Activated gamma-delta T cell treated with Interleukin-2 at 50 U/mL for 16 hours (primary cell): ENCODE measurements at places on chromosomes 6 and 20.

- DNase-seq, result no peak
Observed at GRCh38 chr6:28675600-28675999, 149.9 kb downstream of the GPX5 start.

DNA sequence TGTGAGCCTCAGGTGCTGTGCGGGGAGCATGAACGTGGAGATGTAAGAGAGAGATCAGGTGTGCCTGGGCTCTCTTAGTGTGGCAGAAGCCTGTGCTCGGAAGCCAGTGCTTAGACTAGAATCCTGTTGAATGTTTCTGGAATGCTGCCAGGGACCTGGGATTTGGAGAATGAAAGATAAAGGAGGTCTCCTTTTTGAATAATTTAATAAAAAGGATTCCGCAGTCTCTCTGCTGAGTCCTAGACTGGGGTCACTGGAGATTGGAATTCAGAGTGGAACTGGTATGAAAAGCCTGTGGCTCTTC, 18.8 kb upstream of the EFCAB8 start:
- DNase-seq, result no peak

DNA sequence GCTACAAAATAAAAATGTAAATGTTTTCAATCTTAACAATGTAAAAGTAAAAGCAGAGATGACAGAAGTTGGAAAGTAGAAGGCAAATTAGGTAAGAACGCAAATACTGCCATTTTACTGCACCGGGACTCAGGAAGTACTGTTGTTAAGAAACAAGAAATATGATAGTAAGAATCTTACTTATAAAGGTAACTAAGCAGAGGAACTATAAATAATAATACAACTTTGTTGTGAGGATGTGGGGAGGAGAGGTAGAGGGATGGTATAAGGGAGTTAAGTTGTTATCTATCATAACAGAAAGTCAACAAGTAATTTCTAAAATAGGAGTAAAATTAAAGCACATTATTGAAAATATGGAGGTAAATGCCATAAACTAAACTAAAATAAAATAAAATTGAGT, 104.3 kb upstream of the MRPS10 start:
- DNase-seq, result no peak

DNA sequence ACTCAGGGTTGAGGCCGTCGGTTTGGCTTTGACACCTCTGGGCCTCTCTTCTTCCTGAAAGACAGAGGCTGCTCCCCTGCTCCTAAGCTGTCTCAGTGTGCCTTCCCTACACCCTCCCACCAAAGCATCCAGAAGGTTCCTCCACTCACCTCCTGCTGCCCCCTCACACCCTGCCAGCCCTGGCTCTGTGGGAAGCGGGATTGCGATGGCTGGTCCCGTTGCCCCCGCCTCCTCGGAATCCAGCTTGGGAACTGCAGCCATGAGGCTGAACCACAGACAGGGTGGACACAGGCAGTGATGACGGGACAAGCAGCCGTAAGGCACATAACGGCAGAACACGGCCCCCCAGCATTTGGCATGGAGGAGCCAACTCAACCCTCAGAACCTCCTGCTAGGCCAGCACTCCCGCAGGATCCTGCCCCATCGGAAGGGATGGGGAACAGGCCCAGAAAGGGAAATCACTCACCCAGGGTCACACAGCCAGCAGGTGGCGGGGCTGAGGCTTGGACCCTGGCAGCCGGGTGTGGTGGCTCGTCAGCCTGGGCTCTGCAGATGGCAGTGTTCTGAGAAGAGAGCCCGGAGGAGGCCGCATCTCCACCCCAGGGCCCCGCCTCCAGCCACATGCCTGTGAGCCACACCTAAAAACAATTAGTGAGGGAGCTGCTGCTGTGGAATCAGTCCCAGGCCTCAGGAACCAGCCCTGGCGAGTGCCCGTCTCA, 139.6 kb downstream of the PHACTR3 start:
- no peak for DNase-seq

DNA sequence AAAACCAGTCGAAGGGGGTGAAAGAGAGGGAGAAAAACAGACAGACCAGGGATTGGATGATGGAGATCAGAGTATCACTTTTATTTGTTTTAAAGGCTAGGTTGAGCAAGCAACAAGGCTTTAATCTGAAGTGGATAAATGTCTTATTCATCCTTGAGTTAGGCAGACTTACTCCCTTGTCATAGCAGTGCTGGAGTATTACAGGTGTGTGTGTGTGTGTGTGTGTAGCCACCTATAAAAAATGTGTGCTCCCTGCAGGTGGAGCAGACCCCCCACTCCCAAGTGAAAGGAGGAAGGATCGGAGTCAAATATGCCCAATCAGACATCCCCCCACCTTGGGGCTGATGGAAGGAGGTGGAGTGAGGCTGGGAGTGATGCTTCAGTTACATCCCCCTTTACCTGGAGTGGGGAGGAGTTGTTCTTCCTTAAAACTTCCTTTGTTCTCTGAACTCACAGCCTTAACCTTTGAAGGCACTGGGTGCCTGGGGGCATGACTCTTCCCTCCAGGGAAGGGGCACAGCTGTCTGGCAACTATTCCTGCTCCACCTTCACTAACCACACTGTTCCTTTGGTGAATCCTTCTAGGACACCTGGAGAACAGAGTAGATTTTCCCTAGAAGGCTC, 27.3 kb downstream of the PTK7 start:
- DNase-seq, result no peak

DNA sequence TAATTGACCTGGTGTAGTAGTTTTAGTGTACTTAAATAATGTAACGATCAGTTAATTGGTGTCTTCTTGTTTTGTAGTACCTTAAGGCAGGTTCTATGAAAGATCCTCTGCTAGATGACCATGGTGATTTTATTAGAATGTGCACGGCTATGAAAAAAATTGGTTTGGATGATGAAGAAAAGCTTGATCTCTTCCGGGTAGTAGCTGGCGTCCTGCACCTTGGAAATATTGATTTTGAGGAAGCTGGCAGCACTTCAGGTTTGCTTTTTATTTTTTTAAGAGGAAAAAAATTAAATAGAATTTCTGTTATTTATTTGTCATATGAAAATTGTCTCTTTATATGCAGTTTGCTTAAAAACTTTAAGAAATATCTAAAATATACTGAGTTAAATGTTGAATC, 99.2 kb downstream of the MYO6 start:
- no peak for DNase-seq

GRCh38 chr6:29797135-29797534, 30.5 kb upstream of the HLA-G start:
- no peak for DNase-seq

DNA sequence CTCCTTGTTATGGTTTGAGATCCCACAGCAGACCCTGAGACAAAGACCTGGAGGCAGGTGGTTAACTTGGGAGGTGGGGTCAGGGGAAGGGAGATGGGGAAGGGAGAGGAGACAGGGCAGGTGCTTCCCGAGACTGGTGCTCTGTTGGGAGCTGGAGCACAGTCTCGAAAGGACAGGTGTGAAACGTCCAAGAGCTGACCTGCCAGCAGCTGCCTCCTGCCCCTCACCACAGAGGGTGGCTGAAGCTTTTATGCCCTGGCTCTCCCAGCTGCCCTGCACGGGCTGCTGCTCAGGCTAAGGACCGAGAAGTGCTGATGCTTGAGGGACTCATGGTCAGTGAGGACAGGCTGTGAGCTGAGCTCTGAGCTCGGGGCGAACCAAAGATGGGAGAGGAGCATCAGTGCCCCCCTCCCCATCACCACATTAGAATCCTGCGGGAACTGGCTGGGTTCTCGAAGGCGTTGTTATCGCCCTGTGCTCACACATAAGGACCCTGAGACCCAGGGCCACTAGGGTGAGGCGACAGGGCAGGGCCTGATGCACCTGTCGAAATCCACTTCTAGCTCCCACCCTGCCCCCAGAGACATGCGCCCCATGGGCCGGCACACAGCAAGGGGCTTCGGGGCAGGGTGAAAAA, 25.3 kb upstream of the CD93 start:
- no peak for DNase-seq
